ENCODE measurements at places on chromosomes 2 and 18. TPM values are rescaled to one million over a fixed set of nuclear protein-coding genes. Genes with fewer than 3 reads are reported as not detected.

DNA sequence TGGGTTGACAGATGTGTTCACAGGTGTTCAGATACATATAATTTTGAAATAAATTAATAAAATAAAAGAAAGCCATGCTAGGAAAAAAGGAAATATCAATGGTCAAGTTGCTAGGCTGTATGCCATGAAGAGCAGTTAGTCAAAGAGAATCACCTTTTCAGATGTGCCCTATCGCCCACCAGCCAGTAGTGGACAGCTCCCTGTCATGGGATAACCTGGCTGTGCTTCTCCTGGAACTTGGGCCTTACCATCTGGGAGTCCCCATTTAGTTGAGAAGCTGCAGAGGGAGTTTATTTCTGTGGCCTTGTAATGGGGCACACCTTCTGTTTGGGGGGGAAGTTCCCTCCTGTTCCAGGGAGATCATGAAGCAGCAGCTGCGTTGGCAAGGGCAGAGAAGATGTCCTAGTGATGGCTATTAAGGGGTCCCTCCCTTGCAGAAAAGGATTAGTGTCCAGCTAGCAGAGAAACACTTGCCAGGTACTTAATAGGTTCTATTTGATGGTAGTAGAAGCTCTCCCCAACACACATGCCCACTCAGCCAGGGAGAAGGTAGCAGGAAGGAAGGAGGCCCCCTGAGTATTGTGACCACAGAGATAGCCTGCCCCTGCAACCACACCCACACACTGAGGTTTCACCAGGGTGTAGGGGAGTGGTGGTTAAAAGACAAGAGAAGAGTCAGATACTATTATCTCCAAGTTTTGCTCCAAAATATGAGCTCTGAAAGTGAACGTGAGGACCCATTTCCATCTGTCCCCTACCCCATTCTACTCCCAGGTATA lies 117.7 kb downstream of the B3GNT2 start:
- no peak for DNase-seq

DNA sequence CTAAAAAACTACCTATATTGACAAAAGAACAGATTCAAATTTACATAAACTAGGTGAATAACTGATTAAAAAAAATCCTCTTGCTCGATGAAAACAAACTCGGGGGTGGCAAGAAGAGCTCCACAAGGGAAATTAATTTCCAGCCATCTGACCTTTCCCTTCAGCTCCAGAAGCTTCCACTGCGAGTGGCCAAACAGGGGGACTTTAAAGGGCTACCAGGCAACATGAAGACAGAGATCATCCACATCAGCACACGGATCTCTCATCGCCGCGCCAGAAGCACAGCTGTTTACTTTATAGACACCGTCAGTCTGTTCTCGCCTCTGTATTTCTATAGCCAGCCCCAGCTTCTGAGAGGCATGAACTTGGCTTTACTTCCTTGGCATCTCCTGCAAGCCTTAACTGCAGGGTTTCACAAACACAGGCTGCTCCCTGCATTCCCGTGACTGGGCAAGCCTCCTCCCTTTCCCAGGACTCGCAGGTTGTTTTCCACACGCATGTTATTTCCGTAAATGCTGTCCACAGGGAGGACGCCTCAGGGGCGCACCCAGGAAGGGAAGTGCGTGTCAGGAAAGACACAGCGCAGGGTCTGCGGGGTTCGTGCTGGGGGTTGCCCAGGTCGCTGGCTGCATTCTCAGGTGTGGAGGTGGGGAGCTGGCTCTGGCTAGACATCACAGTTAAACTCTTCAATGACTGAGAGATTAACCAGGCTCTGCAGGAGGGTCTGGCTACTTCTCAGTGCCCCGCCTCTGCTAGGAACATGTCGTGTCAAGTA lies 85.0 kb downstream of the USP40 start:
- no peak for DNase-seq

DNA sequence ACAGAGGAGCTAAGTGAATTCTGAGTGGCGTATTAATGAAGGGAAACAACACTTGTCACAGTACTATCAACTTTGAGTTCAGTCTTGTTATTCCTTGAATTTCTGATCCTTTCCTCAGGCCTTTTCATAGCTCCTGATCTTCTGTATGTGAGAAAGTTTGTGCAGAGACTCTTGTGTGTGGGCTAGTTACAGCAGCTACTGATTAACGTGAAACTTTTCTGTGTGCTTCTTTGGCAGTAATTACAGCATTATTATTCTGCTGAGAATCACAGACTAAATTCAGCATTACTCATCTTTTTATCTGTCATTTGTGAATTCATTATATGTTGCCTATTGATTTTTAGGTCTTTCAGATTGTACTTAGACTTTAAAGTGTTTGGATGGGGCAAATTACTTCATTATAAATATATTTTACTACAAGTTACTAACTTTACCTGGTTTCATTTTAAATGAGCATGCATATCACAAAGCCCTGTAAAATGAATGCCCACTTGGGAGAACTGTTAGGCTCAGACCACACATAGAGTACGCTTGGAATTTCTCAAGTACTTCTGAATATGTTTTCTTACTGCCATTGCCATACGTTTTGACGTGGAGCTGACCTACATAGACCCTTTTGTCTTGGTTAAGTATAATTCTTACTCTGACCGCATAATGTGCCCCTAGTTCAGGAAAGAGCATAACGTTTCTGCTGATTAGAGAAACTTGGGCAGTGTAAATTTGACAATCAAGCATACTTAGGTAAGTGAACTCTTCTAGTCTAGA lies 36.2 kb downstream of the CREB1 start:
- no peak for DNase-seq

DNA sequence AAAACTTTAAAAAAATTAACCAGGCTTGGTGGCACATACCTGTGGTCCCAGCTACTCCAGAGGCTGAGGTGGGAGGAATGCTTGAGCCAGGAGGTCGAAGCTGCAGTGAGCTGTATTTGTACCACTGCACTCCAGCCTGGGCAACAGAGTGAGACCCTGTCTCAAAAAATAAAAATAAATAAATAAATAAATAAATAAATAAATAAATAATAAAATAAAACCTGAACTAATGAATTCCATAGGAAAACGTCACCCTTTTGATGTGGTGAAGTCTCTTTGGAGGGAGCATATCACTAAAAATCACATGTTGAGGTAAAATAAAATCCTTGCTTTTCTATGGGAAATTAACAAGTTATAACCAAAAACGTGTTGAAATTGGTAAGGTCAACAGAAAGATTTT lies 29.6 kb upstream of the ITGAV start:
- no peak for DNase-seq

DNA sequence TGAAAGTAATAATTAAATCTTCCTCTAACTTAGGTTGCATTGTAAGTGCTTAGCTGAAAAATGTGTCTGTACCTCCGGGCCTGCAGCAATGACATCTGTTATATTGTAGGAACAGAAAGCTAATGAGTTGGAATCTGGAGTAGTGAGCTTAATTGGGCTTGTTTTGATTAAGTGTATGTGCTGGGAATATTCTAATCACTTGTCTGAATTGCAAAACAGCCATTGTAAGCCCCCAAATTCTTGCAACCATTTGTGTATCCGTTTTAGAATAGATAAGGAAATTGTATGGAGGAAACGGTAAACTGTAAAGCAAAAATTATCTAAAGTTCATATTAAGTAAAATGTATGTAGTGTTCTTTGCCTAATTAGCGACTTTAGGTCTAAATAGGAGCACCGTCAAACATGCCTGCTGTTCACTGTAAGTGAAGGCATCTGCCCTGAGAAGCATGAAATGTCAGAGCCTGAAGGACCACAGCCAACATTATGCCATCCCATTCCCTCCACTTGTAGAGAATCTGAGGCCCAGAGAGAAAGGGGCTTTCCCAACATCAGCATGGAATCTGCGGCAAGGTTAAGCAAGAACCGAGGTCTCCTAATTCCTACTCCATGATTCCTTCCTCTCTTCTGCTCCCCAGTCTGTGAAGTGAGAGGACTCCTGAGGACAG lies 466.4 kb downstream of the TDRD15 start:
- no peak for DNase-seq

DNA sequence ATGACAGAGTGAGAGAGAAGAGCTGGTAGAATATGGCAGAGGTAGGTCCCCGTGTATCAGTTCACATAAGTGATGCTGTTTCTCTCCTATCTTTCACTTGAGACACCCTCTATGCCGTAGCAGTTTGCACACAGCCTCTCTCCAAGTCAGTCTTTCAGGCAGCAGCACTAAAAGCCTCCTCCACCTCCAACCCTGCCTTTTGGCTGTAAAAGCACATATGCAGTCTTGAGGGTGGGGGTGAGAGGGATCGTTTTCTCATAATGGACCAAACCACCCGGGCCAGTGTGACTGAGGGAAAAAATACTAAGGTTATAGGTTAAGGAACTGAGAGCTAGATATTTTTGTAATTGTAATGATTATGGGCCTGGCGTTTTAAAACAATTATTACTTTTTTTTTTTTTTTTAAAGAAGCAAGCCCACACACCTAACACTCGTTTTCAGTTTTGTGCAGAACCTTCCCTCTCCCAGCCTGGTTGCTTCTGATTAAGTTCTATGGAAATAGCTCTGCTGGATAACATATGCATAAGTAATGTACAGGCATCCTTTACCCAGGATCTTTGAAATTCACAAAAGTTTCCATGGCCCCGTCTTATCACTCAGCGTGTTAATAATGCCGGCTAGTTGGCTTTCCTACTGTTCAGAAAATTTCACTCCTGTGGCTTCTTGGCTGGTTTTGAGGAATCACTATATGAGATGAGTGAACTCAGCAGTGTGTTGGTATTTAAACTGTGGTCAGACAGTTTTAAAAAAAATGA lies 112.2 kb upstream of the MEIS1 start:
- no peak for DNase-seq

- no peak for DNase-seq
Measured at GRCh38 chr2:160349306-160349705, 144.3 kb downstream of the RBMS1 start.

DNA sequence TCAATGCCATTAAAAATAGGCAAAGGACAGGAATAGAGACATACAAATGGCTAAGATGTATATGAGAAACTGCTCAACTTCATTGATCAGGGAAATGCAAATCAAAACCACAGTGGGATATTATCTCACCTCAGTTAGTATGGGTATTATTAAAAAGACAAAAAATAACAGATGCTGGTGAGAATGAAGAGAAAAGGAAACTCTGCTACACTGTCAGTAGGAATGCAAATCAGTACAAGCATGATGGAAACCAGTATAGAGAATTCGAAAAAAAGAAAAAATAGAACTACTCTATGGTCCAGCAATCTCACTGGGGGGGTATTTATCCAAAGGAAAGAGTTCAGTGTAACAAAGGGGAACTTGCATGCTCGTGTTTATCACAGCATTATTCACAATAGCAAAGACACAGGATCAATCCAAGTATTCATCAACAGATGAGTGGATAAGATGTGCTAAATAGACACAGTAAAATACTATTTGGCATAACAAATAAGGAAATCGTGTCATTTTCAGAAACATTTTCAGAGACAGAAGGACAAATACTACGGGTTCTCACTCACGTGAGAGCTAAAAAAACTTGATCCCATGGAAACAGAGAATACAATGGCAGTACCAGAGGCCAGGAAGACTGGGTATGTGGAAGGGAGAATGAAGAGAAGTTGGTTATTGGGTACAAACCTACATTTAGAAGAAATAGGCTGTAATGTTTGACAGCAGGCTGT lies 60.6 kb downstream of the CCDC74A start:
- DNase-seq: no peak

GRCh38 chr2:182954789-182955188 lies 83.5 kb downstream of the NCKAP1 start:
- no peak for DNase-seq

DNA sequence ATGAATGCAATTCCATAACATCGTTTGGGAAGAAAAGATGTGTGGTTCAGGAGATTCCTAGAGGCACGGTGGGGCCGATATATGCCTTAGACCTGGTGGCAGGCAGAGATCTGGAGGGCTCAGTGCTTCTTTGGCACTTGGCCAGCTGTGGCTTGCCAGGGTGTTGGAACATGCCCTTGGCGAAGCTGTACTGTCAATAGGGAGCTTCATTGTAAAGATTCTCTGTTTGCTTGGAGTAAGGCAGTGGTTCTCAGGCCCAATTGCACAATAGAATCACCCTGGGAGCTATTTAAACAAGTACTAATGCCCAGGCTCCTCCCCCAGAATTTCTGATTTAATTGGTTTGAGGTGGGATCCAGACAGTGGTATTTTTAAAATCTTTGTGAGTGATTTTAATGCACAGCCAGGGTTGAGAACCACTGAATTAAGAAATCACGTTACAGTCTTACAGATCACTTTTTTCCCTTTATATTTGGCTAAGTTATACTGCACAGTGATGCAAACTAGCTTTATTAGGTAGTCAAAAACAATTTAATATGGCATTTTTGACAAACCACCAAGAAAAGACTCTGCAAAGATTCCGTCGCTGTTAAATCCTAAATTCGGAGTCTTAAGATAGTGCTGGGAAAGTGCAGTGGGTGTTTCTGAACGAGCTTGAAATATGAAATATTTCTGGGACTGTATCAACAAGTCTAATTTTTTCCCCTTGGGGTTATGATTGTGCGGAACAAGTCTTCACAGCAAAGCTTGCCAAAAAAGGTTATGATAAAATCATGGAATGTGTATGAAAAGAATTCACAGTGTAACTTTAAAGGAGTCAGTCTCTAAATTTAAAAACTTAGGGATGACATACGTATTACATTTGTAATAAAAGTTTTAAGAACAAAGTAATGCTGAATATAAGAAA lies 78.0 kb downstream of the CRIM1 start:
- no peak for DNase-seq

DNA sequence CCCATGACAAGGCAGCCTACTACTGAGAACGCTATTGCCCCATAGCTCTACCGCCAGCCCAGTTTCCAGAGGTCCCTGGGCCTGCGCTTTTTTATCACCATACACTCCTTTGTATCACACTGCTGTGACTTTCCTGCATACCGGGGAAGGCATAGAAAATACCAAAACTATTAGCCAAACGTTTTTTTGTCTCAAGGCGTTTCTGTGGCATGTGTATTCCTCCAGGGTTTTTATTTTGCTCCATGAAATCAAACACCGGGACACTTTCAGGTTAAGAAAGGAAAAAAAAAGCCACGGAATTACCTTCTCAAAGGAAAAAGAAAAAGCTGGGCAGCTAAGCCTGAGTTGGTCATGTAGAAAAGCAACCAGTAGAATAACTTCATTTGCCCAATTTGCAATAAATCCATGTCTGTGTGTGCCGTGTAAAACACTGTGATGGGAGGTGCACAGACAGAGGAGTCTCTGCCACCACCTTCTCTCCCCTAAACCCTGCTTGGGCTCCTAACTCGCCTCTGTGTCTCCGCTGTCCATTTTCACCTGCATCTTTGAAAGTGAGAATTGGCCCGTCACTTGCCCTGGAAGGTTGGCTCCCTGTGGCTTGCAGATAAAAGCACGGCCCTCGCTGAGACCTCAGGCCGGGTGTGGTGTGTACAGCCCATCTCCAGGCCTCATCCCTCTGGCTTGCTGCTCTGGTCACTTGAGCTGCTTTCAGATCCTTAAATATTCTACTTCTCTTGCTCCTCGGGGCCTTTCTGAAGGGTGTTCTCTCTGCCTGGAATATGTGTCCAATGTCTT lies 1.7 kb downstream of the AMER3 start:
- DNase-seq: no peak

- no peak for DNase-seq
Measured at GRCh38 chr2:118806797-118807667, 40.4 kb downstream of the EN1 start.

CRYBA2 gene
- not detected for total RNA-seq

SERPINB7 gene
- total RNA-seq: 0.19 TPM

SKA1 gene
- 22.5 TPM for total RNA-seq

ZC3H6 gene
- total RNA-seq: 4.4 TPM

FZD7 gene
- total RNA-seq: 11.3 TPM

TRABD2A gene
- 0.68 TPM for total RNA-seq

SCN3A gene
- total RNA-seq: 1.3 TPM

TMEM131 gene
- total RNA-seq: 25.4 TPM
